ENCODE measurements at places on chromosomes 2 and 18.

GRCh38 chr2:31038385-31038784 is 99.9 kb downstream of the GALNT14 start:
- no peak for DNase-seq

DNA sequence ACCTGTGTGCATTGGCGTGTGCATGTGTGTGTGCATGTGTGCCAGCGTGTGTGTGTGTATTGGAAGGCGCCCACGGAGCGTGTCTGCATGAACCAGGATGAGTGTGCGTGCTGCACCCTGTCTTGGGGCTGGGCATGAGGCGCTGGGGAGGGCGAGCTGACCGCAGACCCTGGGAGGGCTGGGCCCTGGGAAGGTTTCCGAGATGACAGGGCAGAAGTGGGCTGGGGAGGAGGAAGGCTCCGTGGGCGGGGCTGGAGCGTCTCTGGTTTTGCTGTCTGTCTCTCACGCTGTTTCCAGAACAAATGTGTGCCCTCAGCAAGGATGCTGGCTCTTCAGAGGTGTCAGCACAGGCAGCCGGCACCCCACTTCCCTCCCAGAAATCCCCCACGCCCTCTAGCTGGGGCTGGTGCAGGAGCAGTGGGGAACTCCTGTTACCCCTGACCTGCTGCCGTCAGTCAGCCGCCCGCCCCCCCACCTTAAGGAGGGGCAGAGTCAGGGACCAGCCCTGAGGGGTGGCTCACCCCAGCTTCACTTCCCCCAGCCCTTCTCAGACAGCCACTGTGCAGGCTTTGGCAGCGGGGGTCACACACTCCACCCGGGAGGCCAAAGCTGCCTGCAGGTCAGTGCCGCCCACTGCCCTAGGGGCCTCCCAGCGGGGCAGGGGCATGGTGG is at the start of gene GPR35:
TSS of gene GPR35 (plus strand) at position 531 of the 672 bp plus-strand sequence. CDS start 4,473 bp downstream, outside the sequence.
- peak; percentile 71 for DNase-seq

DNA sequence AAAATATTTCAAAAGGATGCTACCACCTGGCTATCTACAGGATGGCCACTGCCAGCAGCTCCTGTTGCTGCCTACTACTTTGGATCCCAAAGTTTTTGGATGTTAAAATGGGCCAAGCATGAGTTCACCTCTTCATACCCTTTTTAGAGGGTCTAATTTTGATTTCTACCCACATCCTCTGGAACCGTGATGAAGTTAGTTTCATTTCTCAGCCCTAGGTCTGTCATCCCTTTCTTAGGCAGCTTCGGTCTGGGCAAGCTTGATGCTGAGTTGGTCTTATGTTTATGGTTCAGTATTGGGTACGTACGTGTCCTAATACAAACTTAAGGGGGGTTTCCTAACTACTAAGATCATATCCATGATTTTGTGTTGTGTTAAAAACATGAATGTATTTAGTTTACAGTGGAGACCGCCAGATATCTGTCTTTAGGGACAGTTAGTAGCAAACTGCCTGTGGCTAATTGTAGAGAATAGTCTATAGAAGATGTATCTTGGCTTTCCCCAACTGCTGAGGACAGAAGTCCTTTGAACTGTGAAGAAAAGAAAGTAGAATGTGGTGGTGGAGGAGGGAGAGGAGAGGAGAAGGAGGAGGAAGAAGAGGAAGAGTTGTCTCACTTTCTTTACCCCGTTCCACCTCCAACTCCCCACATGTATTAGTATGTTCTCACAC is 184.9 kb downstream of the UBE2E3 start:
- DNase-seq, result no peak

- no peak for DNase-seq
Measured at GRCh38 chr2:68200157-68200787, 42.6 kb downstream of the PNO1 start.

DNA sequence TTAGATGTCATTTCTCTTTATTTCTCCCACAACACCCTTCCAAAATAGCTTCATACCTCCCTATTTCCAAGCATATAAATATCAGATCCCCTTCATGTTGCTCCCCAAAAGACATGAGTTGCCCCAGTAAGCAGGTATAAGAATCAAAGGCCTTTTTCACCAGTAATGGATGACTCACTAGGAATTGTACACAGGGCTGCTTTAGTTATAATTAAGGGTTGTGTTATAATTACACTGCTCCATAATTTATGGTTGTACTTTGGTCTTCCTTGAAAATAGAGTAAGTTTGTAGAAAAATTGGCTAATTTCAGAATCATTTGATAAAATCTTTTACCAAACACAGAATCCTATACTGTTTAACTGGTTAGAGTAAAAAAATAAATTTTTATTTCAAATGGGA is 8.8 kb upstream of the AQP4 start:
- DNase-seq, result no peak

DNA sequence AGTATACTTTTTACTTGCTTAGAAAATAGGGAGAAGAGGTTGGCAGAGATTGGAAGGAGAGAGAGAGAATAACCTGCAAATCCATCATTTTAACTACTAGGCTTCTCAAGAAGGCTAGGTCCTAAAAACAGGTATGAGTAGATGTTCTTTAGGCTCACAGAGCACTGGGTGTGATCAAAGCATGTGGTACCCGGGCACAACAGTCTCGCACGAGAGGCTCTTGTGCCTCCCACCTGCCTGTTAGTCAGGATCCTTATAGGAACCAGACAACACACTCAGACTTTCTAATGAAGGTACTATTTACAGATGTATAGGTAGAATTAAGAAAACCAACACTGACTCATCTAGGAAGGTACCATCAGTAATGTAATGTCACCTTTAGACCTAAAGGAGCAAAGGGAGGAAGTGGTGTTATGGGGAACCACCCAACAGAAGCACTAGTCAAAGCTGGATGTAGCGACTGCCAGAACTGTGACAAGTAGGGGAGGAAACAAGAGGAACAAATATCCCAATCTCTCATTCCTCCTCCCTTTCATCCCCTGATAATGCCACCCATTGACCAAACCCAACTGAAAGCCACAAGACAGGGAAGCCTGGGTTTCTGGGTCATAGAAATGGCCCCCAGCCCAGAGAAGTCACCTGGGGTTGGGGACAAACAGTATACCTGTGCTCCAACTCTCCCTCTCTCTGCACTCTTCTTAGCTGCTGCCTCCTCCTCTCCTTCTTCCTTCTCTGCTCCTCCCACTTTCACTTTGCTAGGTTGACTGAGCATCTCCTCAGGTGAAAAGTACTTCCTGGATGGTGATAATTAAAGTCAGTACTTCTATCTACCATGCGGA is 16.0 kb upstream of the MARCHF4 start:
- no peak for DNase-seq

DNA sequence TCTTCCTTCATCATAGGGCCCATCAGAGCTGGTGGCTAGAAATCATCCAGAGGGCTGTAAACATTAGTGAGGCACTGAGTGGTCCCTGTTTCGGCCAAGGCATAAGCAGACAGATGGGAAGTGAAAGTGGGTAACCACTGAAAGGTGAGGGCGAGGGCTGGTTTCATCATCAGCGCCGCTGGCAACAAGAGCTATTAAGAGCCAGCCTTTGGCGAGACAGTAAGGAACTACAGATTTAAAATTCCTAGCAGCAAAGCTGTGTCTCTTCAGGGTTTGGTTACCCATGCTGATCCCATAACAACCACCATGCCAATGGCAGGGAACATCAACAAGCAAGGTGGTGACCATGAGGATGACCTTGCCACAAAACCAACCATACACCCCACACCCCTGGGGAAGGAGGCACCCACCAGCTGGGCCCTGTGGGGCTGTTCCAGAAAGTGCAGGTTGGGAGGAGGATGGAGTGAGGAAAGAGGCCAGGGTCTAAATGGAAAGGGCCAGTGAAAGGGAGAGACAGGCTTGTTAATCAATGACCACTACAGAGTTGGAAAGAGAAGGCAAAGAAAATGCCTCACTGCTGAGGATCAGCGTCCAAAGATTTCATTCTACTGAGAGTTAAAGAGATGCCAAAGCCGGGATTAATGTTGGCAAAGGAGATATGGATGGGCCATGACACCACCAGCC is 9.0 kb upstream of the SLC20A1 start:
- DNase-seq, result no peak

- DNase-seq, result no peak
Measured at GRCh38 chr2:38076710-38077430, 919 bp upstream of the CYP1B1 start.

DNA sequence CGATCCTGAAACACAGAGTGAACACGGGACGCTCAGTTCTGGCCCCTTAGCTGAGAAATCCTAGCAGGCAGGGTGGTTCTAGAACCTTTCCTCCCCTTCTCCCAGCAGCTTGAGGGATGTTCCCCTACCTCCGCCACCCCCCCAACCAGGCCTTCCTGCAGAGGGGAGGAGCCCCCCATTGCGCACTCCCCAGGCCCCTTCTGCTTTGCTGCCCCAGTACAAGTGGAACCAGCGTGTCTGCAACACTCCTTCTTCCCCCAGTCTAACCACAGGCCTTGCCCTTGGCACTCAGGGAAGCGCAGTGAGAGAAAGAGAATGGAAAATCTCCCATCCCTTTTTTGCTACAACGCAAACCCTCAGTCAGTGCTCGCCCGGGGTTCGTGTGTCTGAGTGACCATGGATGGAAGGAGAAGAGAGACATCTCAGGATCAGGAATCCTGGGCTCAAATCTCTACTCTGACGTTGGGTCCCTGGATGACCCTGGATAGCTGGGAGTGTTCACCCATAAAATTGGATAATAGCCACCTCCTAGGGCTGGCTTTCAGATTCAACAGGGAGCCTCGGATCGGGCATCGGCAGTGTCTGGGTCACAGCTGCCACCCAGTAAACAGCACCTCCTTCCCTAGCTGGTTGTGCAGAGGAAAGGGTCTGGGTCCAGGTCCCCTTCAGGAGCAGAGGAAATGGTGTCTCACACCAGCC is 3.7 kb downstream of the NPPC start:
- no peak for DNase-seq

DNA sequence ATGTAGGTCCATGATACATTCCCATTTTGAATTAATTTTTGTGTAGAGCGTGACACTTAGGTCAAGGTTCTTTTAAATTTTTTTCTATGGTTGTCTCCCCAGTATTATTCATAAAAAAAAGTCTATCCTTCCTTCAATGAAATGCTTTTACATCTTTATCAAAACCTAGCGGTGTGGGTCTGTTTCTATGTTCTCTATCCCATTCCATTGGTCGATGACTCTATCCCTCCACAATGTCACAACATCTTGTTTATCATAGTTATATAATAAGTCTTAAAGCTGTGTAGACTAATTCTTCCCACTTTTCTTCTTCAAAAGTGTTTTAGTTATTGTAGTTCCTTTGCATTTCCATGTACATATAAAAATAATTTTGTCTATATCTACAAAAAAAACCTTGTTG is 47.2 kb upstream of the GPR17 start:
- no peak for DNase-seq

DNA sequence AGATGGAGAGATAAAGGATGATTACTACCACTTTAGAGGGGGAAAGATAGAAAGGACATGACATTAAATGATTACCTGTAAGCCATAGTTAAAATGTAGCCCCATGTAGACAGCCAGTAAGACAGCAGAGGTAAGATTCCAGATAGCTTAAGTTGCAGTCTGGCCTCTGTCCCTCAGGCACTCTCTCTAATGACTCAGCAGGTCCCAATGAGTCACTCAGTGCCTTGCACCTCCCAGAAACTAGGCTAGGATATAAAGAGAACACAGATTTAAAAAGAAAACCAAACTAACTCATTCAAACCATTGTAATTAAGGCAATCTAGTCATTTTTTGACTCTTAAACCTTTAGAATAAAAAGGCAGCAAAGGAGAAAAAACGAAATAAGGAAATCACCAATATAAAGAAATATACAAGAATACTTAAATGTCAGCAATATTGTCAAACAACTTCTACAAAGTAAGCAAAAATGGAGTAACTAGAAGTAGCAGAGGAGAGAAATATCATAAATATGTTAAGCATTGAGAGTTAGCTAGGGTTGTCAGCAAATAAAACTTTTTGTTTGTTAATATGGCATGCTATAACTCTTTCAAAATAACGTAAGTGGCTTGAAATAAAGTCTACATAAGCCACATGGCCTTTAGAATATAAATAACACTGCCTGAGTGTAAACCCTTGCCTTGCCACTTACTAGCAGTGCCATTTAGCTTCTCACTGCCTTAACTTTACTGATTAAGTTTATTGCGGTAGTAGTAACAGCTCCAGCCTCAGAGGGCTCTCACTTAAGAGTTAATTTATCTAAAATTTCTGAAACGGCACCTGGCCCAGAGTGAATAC is 48.5 kb downstream of the SOCS6 start:
- DNase-seq, result no peak

DNA sequence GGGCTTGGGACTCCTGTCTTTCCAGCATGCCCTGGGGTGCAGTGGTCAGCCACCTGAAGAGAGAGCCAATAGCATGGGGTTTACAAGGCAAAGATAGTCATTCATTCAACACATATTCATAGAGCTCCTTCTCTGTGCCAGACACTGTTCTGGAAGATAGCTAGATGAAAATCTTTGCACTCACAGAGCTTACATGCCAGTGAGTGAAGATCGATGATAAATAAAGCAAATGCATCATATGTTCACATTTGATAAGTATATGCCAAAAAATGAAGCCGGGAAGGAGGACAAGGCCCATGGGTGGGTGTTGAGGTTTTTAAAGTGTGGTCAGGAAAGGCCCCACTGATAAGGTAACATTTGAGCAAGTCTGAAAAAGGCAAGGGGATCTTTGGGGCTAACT is 130.8 kb upstream of the CDCA7 start:
- no peak for DNase-seq
